ENCODE measurements at places on chromosomes 7 and 10.

DNA sequence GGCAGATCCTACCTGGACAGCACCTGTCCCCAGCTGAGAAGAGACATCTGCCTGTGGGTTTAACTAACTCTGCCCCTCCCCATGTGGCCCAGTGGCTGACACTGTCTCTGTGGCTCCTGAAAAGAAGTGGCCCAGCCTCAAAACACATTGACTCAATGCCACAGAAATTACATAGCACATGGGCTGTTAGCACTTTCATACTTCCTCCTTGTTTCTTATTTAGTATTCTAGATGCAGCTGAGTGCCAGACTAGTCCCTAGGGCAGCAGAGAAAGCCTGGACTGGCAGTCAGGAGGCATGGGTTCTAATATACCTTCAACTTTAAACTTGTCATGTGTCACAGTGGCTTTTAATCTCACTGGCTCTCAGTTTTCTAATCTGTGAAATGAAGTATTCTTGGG, 171.0 kb downstream of the TRIL start:
- DNase-seq: no peak

- no peak for DNase-seq
These were observed 28.7 kb upstream of the NAMPT start for GRCh38 chr7:106313456-106313901.

DNA sequence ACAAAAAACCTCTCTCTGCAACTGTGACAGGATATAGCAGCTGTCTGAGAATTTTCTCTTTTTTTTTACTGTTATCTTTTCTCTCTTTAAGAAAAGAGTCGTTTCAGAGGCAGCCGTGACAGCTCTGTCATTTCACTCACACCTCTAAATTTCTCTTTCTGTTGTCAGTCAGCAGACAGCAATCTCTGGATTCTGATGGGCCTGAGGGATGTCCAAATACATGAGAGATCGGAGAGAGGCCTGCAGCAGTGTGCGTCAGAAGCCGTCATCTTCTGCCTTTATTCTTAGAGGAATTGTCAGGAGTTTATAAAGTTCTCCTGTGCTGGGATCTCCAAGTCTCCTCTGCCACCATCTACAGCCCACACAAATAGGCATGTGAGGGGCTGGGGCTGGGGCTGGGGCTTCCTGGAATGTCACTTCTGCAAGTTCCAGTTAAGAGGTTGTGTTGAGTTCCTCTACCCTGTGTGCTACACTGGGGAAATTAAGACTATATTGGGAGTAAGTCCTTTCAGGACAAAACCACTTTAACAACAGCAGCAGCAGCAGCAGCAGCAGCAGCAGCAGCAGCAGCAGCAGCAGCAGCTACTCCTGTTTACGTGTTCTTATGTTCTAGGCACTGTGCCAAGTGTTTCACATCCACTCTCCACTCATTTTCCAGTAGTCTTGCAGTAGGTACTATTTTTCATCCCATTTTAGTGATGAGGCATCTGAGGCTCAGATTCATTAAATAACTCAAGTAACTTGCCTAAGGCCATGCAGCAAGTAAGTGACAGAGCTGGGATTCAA, 541.3 kb downstream of the LRMDA start:
- no peak for DNase-seq

DNA sequence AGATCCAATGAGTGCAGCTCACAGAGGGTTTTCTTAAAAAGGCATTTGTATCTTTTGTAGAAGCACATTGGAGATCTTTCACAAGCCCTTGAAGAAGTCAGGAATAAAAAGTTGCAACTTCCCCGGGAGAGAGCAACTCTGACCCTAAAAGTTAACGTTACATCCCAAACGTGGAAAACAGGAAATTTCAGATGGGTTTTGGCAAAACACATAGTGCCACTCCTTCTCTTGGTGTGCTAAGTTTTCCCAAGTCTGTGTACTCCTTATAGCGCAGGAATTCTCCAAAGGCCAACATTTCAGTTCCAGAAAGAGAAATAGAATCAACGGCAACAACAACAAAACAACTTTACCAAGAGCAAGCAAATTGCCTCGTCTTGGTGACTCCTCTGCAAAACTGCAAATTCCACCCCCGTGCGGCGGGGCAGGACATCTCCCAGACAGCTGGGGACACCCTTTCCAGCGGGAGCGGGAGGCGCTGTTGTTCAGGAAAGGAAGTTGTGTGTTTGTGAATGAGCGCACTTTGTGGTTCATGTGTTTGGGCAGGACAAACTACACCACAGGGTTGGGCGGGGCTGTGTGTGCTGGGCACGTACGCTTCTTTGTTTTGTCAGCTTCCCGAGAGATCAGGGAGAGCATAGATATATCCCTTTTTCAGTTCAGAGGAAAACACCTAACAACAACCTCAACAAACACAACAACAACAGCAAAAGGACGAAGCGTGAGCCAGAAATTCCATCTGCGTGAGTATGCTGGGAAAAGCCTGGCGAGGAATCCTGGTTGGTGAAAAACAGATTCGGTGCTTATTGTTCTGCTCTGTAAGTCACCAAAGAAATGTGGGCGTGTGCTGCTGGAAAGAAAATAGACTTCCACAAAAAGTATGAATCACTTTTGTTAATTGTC, 294.7 kb upstream of the PITRM1 start:
- DNase-seq: no peak

DNA sequence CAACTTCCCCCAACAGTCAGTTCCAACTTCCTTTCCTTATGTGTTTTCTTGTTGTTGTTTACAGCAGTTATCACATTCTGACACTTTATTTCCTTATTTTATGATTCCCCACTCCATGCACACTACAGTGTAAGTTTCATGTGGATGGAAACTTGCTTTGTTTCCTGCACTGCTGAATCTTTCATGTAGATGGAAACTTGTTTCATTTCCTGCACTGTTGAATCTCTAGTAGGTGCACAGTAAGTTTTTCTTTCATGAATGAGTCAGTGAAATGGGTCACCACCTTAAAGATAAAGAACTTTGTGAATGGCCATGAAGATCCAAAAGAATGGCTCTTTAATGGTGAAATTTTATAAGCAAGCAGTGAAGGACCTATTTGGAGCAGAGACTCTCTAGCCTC, 61.4 kb downstream of the SHOC2 start:
- DNase-seq: no peak

DNA sequence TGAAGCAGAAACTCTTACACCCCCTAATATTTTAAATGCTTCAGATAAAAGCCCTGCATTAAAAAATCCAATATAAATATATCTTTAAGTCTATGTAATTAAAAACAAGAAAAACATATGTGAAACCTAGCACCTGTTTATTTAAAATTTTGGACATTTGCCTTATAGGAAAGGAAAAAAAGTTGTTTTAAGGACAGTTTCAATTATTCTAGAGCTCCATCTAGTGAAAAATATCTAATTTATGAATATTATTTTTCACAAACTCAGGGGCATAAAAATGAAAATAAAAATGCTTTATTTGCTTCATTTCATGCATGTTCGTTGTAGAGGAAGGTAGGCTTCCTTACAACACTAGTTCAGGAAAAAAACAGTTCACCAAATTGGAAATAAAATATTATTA, 26.1 kb downstream of the ENKUR start:
- DNase-seq: no peak

- no peak for DNase-seq
These were observed 181.8 kb downstream of the GLI3 start for GRCh38 chr7:42055171-42055570.

- no peak for DNase-seq
These were observed 53.5 kb upstream of the WAC start for GRCh38 chr10:28479425-28479865.

GRCh38 chr7:25478925-25479324, 250.6 kb upstream of the NPVF start:
- DNase-seq: no peak

- no peak for DNase-seq
These were observed 15.9 kb downstream of the FBH1 start for GRCh38 chr10:5905854-5906507.
